ENCODE measurements at places on chromosomes 5 and 9.

GRCh38 chr5:88884608-88884877 is 1.6 kb upstream of the MEF2C start:
- DNase-seq = no peak

DNA sequence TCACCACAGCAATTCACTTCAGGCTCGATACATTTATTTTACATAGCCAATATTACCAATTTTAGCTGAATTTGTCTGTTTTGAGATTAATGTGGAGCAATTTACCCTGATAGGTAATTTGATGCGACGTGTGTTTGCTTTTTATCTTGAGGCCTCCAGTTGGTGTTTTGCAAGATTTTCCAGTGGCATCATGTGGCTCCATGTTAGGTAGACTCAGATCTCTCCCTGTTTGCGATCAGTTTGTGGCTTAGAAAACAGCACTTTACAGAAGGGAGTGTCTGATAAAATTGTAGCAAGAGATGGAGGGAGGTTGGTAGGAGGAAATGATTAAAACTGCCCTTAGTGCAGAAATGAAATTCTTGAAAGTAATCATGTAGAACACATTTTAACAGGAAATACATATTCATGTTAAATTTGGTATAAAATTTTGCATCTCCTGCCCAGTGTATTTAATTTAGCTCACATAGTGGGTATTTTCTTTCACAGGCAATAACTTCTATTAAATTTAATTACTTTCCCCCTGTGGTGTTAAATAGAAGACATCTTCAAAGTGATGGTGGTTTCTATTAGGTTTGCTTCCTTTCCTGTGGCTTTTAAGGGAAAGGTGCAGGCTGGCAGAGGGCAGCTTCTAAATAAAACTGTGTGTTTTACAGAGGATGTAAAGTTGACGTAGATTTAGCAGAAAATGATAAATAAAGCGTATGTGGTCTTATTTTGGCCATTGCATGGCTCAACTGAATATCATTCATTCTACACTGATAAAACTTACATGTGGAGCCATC is 135.8 kb downstream of the KDM4C start:
- no peak for DNase-seq

DNA sequence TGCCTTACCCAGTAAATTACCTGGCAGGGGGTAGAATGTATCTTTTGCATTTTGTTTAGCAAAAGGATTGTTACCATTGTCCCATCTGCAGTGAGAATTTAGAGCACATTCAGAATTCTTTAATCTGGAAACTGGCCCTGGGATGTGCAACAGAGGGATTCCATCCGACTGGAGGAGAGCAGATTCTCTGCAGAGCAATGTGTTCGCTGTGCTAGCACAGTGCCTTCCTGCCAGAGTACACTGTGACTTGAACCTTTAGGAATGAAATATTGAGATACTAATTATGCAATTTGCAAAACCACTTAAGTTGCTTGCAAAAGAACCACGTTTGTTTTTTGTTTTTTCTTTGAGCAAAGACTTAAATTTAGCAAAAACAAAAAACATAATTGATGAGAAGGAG is 22.5 kb upstream of the DMRT1 start:
- no peak for DNase-seq

DNA sequence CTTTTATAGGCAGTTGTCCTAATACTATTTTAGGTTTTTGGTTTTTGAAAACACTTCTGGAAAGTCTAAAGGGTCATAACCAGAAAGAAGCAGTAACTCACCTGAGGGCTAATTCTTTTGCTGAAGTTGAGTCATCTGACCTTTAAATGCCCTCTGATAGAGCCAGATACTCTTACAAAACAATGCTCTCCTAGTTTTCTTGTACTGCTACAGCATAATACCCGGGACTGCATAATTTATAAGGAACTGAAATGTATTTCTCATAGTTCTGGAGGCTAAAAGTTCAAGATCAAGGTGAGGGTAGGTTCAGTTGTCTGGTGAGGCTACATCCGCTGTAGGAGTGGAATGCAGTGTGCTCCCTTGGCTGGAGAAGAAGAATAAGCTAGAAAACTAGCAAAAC is 670.3 kb downstream of the TLE4 start:
- no peak for DNase-seq

DNA sequence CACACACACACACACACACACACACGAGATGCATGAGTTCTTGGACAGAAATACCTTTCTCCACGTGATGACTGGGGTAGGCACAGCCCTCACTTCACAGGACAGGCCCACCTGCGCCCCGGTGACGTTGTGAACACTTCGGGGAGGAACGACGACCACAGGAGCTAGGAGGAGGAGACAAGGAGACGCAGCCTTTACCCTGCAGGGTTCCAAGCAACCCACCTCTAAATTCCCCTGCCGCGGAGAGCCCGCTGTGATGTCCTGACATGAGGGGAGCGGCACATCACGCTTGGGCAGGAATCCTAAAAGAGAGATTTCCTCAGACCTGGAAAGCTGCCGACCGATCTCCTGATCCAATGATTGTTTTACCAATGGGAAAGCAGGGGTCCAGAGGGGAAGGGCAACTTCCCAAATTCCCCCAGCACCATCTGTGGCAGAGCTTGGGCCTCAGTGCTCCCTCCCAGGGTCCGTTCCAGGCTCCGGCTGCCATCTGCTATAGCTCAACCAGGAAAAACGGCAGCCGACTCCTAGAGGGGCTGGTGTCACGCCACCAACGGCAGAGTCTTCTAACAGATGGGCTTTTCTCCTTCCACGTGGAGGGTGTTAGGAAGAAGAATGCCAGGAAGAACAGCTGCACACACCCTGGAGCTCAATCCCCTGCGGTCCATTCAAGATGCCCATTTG is 10.1 kb downstream of the IGFBPL1 start:
- no peak for DNase-seq

- DNase-seq = no peak
These were observed 74.2 kb upstream of the FBXL7 start for GRCh38 chr5:15425766-15426165.

GRCh38 chr5:150595466-150596031 is 44.9 kb upstream of the SYNPO start:
- DNase-seq = no peak

DNA sequence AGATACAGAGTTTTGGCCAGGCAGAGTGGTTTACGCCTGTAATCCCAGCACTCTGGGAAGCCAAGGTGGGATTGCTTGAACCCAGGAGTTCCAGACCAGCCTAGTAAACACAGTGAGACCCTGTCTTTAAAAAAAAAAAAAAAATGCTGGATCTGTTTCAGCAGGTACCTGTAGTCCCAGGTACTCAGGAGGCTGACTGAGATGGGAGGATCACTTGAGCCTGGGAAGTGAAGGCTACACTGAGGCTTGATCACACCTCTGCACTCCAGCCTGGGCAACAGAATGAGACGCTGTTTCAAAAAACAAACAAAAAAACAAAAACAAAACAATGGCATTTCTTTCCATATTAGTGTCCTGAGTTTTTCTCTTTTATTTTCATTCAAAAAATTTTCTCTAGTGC is 19.0 kb downstream of the UNC13B start:
- DNase-seq = no peak

DNA sequence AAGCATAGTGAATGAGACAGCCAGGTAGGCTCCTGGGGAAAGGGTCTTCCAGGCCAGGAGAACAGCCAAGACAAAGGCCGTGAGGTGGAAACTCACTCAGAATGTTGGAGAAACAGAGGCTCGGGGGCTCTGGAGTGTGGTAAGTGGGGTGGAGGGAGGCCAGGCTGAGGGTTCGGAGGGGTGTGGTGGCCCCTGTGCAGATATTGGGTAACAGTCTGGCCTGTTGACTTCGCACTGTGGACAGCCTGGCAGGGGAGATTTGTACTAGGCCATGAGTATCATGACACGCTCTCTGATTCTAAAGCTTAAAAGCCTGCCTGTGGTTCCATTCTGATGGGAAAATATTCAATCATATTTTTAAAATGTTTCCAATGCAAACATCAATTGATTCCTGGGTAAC is 239.3 kb downstream of the GADD45G start:
- DNase-seq = no peak

DNA sequence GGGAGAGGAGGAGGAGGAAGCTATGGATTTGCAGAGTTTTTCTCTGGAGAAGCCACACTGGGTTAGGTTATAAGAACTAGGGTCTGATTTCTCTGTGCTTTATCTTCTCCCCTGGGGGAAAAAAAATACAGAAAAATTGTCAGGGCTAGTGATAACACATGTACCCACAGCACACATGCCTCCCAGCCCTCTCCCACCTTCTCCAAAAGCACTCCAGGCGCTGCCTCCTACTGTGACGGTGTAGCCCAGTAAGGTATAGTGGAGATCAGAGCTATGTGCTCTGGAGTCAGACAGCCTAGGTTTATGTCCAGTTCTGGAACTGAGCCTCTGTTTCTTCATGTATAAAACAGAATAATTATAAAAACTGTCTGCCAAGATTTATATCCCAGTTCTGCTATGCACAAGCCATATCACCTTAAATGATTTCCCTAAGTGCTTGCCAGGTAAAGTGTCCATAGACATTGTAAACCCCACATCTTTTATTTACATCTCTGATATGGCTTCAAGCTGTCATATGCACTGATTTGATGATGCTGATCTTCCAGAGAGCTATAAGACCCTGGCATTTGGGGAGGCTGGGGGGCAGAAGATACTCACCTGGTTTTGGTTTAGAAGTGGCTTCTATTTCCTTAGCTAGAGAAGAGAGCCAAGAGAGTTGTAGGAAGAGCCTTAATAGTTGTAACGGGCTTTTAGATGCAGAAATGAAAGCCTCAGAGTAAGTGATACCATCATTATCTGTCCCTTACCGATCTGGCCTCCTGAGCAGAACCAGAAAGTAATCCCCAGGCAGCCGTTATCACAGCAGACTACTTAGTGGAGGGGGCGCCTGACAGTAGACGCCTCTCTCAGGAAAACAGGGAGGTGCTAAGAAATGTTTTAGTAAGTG is 7.6 kb downstream of the SLC1A3 start:
- no peak for DNase-seq

DNA sequence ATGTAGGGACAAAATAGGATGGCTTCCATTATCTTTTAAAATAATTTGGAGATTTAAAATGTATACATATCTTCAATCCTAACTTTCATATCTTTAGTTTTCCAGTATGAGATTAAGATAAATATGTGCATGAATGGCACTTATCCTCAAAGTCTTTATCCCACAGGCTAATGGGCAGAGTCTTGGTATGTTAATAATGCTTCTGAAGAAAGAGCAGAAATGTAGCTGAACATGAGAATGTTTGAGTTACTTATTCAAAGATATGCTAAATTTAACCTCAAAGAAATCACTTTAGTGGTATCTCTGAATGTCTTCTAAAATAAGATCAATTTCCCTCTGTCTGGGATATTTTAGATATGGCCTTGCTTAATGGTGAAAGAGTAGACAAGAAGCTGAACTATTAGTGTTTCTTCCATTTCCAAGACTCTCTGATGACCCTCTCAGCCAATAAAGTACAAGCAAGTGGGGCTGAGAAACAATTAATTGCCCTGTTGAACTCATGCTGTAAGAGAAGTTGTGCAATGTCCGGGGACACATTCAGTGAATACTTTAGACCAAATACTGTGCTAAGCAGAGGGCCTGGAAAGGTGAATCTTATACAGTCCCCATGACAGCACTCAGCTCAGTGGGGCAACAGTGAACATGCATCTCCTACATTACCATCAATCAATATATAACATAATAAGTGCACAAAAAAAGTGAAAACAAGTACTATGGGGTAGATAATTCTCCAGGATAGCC is 50.0 kb upstream of the ADAMTSL1 start:
- no peak for DNase-seq

DNA sequence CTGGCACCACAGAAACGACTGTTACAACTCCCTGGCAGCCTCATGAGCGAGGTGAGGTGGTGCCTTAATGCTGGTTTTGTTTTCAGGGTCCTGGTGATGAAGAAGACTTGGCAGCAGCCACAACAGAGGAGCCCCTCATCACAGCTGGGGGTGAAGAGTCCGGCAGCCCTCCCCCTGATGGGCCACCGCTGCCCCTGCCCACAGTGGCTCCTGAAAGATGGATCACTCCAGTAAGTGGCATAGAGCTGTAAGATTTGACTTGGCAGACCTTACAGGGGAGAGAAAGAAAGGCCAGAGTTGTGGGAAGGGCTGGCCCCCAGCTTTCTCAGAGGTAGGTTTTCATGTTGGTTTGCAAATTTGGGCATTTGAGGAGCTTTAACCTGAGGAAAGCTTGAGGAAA is 72.2 kb downstream of the COL15A1 start:
- DNase-seq = no peak

- DNase-seq = no peak
These were observed 82.6 kb downstream of the GPR21 start for GRCh38 chr9:123116036-123116435.

- DNase-seq = no peak
These were observed 43.1 kb downstream of the ROPN1L start for GRCh38 chr5:10484774-10485141.

Measured in DMS79 treated with DMSO at 0.1 percent for 48 hours (cell line).